GM03348 (cell line): ENCODE measurements at places on chromosomes 11 and 22.

DNA sequence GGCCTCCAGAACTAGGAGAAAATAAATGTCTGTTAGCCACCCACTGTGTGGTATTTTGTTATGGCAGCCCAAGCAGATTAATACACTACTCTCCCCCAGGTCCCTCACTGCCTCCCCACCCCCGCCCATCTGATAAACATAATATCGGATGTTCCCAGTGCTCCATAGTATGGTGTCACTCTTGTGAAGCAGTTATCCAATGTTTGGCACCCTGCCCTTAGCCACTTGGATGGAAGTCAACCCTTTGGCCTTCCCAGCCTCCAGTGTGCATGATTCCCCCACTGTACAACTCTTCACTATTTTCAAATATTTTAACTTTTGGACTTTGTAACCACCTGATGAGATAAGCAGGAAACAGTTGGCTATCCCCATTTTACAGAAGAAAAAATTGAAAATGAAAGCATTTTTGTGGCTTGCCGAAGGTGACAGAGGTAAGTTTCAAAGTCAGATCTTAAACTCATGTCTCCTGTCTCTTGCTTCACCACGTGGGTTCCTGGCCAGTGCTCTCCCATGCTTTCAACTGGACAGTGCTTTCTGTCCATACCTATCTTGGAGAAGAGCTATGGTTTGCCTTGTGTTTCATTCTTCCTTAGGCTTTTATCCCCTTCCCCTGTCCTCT, 53.2 kb downstream of the ALX4 start:
- DNase-seq: no peak

- peak; percentile 64 for DNase-seq
Measured at GRCh38 chr11:113896156-113896879, 8.3 kb upstream of the HTR3B start.

- no peak for DNase-seq
Measured at GRCh38 chr11:122616718-122617117, 38.8 kb upstream of the UBASH3B start.

DNA sequence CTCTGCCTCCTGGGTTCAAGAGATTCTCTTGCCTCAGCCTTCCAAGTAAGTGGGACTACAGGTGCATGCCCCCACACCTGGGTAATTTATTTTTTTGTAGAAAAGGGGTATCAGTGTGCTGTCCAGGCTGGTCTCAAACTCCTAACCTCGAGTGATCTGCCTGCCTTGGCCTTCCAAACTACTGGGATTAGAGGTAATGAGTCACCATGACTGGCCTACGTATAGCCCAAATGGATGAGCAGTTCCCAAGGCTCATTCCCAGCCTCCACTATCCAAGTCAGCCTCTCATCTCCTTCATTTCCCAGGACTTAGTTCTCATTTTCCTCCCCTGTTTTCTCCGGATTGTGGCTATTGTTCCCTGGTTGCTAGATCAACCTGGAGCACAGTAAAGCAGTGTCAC, 5.6 kb downstream of the CCT8L2 start:
- no peak for DNase-seq

DNA sequence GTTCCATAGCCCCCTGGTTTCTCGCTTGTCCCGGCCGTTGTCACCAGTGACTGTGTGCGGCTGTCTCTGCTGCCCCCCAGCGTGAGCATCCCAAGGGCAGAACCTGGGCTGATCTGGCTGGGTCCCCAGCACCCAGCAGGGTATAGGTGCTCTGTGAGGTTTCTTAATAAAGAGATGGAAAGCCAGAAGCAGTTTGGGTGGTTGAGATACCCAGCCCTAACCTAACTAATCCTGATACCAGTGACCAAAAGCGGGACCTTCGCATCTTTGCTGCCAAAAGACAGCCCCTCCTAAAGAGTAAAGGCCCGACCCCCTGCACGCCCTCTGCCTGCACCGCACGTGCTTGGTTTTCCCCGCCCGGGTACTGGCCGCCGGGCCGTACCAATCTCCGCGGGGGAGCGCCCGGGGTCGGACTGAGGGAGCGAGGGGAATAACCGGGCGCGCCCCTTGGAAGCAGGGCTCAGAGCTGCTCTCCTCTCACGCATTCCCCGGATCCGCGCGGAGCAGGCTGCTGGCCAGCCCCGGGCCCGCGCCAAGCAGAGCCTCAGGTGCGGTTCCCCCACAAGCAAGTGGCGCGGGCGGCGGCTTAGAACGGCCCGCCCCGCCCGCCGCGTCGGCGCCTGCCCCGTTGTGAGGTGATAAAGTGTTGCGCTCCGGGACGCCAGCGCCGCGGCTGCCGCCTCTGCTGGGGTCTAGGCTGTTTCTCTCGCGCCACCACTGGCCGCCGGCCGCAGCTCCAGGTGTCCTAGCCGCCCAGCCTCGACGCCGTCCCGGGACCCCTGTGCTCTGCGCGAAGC, at the start of gene DGAT2:
DGAT2 (plus strand) TSS at position 667 of the 797 bp plus-strand sequence. CDS start 214 bp downstream, outside the sequence.
- DNase-seq: peak; percentile 89
